NCI-H69 (cell line): ENCODE measurements at places on chromosomes 16 and 17.
A peak's percentile ranks its signal among the peaks of the same experiment; 100 is the strongest.

GRCh38 chr17:82956726-82957468 is 117.1 kb upstream of the ZNF750 start:
- no peak for DNase-seq

GRCh38 chr17:32223703-32224102 is 41.9 kb upstream of the RHBDL3 start:
- no peak for DNase-seq

GRCh38 chr16:30084816-30085159 is 6.9 kb downstream of the TBX6 start:
- DNase-seq = no peak

DNA sequence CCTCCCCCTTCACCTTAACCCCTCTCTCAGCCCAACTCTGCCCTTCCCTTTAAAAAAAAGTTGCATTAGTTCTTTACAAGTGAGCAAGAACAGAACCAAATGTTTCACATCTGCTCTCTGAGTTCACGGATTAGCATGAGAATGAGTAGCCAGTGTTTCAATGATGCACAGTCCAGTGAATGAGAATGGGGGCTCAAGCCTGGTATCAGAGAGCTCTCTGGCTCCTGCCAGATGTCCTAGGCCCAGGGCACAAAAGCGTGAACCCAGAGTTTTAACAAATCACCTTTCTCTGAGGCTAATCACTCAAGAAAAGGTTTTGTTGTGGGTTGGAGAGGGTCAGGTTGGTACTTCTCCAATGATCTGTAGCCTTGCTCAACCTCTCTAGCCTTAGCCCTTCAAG is 41.5 kb upstream of the HS3ST3A1 start:
- DNase-seq = no peak

DNA sequence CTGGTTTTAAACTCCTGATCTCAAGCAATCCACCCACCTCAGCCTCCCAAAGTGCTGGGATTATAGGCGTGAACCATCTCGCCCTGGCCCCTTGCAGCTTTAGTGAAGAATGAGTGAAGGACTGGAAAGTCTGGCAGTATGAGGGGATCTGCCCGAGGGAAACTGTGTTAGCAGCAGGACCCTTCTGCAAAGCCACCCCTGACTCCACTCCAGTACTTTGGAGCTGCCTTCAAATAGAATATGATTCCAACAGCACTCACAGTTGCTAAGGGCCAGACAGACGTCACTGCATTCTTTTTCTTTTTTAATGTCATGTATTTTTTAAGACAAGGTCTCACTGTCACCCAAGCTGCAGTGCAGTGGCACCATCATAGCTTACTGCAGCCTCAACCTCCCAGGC is 52.3 kb downstream of the KPNA2 start:
- no peak for DNase-seq

- no peak for DNase-seq
Measured at GRCh38 chr17:78474614-78475146, 96.2 kb downstream of the PGS1 start.

- DNase-seq = no peak
Measured at GRCh38 chr16:89048871-89049422, 44.7 kb upstream of the ACSF3 start.

DNA sequence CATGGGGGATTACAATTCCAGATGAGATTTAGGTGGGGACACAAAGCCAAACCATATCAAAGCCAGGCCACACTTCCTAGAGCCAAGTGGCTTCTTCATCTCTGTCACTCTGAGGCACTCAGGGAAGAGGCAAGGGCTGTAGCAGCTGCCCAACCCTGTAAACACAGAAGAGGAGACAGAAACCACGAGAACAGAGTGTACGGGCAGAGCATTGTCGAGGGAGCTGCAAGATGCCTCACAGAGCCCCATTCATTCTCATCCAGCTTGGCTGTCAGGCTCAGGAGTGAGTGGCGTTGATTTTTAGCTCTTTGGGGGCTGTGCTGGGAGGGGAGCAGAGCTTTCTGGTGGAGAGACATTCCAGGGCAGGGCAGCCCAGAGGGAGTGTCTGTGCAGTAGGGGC is 117.2 kb upstream of the SALL1 start:
- DNase-seq = no peak

- DNase-seq = no peak
Measured at GRCh38 chr16:89253548-89254287, 36.2 kb downstream of the ZNF778 start.

GRCh38 chr16:49442805-49443204 is 69.2 kb downstream of the C16orf78 start:
- peak; percentile 93 for DNase-seq

DNA sequence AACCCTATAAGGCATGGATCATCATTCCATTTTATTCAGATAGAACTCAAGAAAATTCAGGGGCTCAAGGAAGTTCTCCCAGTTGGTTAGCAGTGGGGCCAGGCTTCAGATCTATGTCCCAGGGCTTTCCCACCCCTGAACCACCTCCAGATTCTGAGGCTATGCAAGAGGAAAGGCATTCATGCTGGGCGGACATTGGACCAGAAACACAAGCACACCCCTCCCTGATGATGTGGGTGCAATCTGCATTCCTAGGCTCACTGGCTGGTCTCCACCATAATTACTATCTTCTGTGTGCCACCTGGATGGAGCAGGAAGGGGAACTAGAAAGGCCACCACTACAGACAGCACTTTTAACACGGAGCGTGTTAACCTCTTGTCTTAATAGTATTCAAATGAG is 63.2 kb upstream of the ASIC2 start:
- DNase-seq = no peak

DNA sequence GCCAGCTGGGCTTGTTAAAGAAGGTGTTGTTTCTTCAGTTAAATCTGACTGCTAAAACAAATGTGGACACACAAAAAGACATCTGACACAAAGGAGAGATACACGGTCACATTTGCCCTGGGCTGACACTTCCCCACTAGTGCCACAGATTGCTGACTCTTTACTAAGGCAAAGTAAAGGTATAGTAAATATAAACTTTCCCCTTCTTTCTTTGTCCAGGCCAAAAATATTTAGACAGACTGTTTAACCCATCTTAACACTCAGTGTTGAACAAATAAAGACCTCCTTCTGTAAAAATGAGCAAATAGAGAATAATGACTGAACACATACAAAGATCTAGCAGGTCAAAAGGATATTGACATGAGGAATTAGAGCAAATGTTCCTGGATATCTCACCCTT is 58.4 kb downstream of the SCNN1G start:
- DNase-seq = peak; percentile 91

GRCh38 chr17:4341616-4341977 is 24.9 kb downstream of the UBE2G1 start:
- no peak for DNase-seq

GRCh38 chr17:7336240-7337175 is at the start of gene ACAP1:
ACAP1 (plus strand) TSS chr17:7336529; CDS start chr17:7336735, 206 bp downstream.
- DNase-seq = no peak

DNA sequence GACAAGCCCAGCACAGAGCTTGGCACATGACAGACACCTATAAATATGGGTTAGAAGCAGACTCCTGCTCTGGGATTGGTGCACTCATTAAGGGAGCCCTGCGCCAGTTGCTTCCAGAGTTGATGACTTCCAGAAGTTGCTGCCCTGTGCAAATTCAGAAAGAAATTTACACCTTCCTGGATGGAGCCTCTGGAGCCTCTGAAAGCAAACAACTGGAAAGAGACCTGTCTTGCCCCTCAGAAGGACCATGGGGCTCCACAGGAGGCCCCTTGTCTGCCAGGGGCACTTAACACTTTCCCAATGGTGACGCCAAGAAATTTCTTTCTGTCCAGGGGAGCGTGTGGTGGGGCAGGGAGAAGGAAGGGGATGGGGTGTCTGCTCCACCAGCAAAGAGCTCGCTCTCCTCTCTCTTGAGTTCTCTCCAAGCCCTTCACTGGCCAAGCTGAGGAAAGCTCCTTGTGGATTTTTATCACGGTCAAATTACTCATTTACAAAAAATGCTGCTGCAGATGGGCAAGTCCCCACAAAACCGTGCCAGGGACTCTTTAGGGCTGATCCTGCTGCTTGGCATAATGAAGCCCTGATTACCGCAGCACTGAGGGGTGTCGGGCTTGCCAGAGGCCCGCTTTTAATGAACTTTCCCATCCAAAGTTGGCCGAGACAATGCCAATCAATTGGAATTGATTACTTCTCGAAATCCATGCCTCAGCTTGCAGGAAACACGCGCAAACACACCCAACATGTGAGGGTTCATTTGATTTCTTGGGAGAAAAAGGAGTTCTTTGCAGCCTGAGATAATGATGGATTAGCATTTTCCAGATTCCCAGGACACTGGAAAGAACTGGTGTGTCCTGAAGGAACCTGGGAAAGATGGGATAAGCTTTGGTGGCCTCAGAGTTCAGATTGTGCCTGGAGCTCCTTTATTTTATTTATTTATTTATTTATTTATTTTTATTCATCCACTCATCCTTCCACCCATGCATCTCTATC is 583.6 kb upstream of the CDH5 start:
- no peak for DNase-seq

GRCh38 chr17:43349142-43349541 is 49.7 kb upstream of the ARL4D start:
- DNase-seq = no peak

GRCh38 chr16:50505115-50505514 is 43.1 kb upstream of the NKD1 start:
- DNase-seq = no peak

GRCh38 chr17:50763716-50764475 is 3.4 kb downstream of the ANKRD40CL start:
- peak; percentile 85 for DNase-seq

DNA sequence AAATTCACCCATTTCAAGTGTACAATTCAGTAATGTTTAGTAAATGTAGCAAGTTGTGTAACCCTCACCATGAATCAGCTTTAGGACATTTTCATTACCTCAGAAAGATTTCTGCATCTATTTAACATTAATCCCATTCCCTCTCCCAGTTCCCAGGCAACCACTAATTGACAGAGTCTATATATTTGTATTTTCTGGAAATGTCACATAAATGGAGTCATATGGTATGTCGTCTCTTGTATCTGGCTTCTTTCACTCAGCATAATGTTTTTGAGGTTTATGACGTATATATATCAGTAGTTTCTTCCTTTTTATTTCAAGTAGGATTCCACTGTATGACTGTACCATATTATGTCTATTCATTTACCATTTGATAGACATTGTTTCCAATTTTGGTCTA is 199.8 kb downstream of the CYB561 start:
- DNase-seq = no peak

GRCh38 chr16:19210968-19211367 is 42.9 kb downstream of the SYT17 start:
- no peak for DNase-seq

GRCh38 chr17:6638046-6638908 is 2.2 kb downstream of the KIAA0753 start:
- DNase-seq = no peak

DNA sequence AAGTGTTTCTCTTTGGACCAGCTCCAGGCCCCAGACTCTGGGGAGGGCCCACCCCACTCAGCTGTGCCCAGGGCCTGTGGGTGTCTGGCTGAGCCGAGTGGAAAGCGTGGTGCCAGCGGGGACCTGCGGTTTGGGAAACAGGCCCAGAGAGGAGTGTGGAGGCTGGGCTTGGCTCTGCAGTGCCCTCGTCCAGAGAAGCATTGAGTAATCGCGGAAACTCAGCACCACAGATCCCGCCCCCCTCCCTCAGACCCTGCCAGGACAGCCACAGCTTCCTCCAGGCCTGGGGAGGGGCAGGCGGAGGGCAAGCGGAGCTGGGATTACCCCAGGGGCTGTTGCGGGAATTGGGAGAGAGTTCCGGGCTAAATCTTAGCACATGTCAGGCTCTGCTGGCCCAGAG is 14.6 kb upstream of the PITPNA start:
- DNase-seq = no peak

- peak; percentile 30 for DNase-seq
Measured at GRCh38 chr16:24728891-24729242, 584 bp upstream of the TNRC6A start.

DNA sequence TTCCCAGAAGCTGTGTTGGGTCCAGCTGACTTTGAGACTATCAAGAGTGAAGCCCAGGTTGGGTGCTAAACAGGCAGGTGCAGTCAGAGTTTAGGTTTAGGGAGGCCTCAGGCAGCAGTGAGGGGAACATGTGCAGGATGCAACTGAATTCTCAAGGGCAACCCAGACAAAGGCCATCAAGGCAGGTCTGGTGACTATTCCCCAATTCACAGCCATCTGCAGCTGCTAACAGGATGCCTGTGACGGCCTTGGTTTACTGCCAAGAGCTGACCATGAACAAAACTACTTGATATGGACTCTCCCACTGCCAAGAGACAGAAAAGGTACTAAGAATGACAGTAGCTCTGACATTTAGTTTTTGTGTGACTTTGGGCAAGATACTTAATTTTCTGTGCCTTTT is 45.2 kb upstream of the BCAR1 start:
- DNase-seq = peak; percentile 3

- no peak for DNase-seq
Measured at GRCh38 chr16:26762594-26762993, 304.1 kb upstream of the C16orf82 start.
